ENCODE measurements at places on chromosomes 12 and 14.
A peak's percentile ranks its signal among the peaks of the same experiment; 100 is the strongest.

- DNase-seq = no peak
These were observed 142.9 kb upstream of the BTG1 start for GRCh38 chr12:92288561-92288960.

DNA sequence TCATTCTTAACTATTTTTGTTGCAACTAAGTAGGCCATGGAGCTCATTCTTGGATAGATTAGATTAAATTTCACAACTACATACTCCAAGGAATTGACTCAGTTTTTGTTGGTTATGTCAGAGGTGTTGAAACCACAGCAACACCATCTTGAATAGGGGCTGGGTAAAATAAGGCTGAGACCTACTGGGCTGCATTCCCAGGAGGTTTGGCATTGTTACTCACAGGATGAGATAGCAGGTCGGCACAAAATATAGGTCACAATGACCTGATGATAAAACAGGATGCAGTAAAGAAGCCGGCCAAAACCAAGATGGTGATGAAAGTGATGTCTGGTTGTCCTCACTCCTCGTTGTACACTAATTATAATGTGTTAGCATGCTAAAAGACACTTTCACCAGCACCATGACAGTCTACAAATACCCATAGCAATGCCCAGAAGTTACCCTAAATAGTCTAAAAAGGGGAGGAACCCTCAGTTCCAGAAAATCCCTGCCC, 20.9 kb downstream of the DMAC2L start:
- DNase-seq = no peak

DNA sequence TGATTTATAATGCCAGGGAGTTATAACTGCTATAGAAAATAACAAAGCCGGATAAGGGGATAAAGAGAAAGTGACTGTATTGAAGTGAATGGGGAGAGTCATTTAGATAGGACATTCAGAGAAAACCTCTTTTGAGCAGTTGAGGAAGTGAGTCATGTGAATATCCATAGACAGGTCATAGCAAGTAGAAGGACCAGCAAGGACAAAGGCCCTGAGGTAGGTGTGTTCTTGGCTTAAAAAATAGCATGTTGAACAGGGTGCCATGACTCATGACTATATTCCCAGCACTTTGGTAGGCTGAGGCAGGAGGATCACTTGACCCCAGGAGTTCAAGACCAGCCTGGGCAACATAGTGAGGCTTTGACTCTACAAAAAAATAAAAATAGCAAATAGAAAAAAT, 51.5 kb upstream of the RAP1B start:
- no peak for DNase-seq

- no peak for DNase-seq
These were observed 68.5 kb downstream of the FBXO34 start for GRCh38 chr14:55339770-55340169.

DNA sequence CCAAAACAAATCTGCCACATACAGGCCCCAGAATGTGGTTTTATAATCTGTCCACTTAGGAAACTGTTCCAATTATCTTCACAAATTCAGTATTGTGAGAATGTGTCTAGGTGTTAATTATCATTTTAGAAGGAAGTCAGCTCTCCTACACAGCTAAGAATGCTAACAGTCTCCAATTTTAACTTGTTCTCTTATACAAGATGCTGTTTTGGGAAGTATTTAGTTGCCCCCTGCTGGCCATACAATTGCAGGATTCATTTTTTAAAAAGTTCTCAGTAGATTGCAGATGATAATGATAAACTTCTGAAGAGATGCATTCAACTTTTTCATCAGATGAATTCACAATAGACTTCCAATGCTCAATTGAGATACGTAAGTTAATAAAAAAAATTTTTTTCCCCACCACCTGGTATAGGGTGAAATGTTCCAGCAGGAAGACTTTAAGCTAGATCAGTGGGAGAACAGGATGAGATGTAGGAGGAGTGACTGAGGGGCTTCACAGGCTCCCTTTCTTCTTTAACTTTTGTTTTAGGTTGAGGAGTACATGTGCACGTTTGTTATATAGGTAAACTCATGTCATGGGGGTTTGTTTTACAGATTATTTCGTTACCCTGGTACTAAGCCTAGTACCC, 27.3 kb upstream of the OSBPL8 start:
- peak; percentile 75 for DNase-seq

DNA sequence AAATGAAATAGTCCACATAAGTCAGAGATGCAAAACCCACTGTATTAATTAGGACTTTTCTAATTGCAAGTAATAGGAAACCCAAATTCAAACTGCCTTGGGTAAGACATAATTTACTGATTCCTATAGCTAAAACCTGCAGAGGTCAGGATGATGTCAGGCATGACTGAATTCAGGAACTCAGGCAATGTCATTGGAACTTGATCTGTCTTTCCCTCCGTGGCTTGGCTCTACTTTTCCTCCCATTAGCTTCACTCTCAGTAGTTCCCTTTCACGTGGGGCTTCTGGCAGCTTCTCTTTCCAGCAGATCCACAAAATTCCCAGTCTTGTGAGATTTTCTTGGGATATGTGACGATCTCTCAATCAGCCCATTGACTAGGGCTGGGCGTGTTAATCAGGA, 2.4 kb upstream of the JDP2 start:
- DNase-seq = no peak

DNA sequence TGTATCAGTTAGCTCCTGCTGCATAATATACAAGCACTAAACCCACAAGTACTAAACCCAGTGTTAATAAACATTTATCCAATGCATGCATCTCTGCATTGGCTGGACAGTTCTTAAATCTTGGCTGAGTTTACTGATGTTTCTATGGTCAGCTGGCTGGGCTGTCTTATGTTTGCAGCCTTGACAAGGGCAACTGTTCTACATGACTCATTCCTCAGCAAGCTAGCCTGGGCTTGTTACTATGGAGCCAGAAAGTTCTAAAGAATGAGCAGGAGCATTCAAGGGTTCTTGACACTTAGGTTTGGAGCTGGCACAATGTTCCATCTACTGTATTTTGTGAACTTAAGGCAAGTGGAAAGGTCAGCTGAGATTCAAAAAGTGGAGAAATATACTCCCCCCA, 199.1 kb downstream of the GLT1D1 start:
- DNase-seq = no peak

DNA sequence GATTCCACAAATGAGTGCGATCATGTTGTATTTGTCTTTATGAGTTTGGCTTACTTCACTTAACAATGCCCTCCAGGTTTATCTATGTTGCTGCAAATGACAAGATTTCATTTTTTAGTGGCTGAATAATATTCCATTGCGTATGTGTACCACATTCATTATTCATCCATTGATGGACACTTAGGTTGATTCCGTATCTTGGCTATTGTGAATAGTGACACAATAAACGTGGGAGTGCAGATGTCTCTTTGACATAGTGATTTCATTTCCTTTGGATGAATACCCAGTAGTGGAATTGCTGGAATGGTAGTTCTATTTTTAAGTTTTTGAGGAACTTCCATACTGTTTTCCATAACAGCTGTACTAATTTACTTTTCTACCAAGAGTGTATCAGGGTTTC, 23.5 kb downstream of the AKAP6 start:
- DNase-seq = no peak

GRCh38 chr14:77208291-77208978, 26.8 kb downstream of the TMEM63C start:
- DNase-seq = peak; percentile 51

DNA sequence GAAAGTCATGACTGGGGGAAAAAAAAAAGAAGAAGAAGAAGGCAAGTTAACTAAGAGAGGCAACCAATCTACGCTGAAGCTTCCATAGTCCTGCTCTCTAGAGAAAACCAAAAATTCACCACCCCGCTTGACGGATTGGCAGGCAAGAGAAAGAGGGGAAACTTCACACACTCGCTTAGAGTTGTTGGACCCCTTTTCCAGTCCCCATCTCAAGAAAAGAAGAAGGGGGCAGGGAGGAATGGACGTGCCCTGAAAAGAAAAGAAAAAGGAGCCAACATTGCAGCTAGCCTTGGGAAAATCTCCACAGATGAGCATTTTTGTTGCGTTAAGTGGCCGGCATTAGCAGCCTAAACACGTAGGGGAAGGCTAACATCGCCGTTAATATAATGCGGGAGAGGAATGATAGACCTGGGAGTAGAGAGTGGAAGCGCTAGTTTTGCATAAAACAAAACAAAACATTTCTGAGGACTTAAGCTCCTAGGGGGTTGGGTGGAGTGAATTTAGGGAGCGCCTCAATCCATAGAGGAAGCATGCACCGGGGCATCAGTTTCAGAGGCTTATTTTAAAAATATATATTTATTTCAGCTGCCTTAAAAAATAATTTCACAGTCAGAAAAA, 11.3 kb upstream of the FOXG1 start:
- DNase-seq = no peak

GRCh38 chr12:26318661-26319068, 123.3 kb downstream of the SSPN start:
- DNase-seq = no peak

DNA sequence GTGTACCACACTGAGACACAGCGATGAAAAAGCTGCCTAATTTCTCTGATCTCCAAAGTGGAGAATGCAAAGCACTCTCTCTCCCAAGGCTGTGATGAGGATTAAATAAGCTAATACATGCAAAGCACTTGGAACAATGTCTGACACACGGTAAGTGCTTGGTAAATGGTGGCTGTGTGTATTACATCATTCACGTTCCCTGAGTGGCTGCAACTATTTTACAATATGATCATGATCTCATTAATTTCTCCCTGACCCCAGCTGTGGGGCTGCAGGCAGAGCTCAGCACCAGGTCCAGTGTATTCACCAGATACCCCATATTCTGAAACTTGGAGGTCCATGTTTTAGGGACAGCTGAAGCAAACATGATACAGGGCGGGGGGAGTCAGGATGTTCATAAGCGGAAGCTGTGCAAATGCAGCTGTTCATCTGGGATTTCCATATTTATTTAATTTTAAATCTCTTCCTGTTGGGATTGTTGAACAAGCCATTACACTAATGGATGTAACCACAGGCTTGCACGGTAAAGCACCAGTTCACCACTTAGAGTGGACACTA, 106.4 kb downstream of the CCDC60 start:
- no peak for DNase-seq

DNA sequence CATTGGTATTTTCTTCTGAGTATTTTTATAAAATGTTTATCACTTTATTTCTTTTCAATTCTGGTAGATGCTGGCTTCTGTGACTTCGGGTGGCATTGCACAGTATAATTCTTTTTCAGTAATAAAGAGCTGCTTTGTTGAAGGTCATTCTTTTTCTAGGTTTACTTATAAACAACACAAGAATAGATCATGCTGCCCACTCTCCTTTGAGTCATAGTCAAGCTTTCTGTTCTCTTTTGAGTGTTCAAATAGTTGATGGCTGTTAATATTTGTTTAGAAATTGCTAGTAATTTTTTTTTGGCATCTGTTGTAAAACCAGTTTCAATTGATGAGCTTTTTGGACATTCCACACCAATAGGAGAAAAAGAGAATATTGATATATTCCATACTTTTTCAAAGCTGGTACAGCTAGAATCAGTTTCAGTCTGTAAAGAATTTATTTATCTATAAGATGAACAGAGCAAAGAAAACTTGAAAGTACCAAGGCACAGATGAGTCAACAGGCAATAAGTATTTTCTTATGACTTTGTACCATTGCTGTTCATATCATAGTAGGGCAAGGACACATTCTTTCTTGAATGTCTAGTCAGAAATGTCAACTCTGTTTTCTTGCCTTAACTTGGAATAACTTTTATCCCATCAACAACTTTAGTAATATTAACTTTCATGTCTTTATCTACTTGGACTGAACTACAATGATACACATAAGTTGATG, 513.0 kb upstream of the SEL1L start:
- no peak for DNase-seq

DNA sequence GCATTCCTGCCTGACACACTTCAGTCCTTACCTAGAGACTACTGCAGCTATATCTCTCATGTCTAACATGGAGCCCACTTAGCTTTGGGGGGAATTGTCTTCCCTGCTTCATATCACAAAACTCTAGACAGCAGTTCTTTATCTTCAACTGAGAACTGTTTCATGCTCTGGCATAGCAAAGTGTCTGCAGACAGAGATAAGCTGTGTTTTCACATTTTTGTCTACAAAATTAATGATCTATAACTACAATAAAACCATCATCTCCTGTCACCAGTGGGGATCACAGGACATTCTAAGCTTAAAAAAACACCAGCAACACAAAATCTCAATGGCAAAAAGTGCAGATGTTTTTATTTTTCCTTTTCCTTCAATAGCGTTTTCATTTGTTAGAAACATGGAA, 137.1 kb upstream of the VRK1 start:
- peak; percentile 81 for DNase-seq

GRCh38 chr12:106942775-106943174, 12.9 kb upstream of the TMEM263 start:
- DNase-seq = peak; percentile 83

DNA sequence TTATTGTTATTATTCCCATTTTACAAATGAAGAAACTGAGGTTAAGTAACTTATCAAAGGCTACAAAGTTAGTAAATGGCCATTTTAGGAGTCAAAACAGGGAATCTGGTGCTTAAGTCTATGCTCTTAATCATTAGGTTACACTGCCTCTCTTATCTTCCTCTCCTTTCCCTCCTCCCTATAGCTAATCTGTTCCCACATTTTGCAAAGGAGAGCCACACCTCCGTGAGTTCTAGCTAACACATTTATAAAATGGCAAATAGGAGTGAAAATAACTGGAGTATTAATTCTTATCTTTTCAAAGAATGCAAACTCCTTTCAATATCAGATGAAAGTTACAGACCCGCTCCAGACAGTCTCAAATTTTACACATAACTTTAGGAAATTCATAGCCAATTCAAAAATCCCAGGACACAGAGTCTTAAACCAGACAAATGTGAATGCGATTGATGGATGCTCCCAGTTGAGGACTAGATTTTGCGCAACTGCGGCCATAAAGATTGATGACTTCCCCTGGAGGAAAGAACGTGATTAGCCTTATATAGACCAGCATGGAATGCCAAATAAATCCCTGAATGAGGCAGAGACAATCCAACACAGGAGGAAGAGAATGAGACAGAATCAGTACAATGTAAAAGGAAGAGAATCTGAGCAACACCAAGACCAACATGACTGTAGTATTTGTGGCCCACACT, 225.0 kb upstream of the ARID2 start:
- DNase-seq = peak; percentile 57

- DNase-seq = no peak
These were observed 21.3 kb downstream of the BRAP start for GRCh38 chr12:111664499-111664898.

GRCh38 chr12:19489168-19489567, 49.9 kb downstream of the AEBP2 start:
- DNase-seq = no peak

DNA sequence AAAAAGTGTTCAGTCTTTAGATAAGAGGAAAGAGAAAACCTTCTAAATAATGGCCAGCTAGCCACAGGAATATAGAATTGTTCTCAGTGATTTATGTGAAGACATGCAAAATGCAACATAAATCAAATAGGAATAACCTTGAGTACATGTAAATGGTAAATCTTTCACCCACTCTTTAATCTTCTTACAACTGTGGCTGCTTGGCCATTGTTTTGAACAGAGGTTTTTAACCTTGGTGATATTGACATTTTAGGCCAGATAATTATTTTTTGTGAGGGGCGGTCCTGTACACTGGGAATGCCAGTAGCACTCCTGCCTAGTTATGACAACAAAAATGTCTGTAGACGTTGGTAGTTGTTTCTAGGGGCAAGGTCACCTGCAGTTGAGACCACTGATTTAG, 479.9 kb upstream of the NOVA1 start:
- DNase-seq = no peak

- DNase-seq = no peak
These were observed 170.4 kb downstream of the PRKD1 start for GRCh38 chr14:29757188-29757680.
